ENCODE measurements at places on chromosomes 13 and 19.

DNA sequence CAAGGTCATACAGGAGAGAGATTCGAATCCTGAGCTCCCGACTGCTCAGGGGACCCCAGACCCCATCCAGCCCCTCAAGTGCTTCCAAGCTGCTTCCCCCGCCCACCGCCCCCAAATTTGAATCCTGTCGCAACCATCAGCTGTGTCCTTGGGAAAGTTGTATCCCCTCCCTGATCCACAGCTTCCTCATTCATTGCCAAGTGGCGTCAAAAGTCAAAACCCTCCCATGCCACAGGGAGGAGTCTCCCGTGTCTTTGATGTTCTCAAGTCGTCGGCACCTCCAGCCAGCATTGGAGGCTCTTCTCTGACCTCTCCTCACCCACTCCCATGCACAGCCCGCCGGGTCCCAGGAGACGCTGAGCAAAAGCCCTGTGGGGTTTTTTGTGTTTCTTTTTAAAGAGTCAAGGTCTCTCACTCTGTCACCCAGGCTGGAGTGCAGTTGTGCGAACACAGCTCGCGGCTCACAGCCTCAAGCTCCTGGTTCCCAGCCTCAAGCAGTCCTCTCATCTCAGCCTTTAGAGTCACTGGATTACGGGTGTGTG lies 2.8 kb upstream of the IFI30 start:
- DNase-seq: no peak

GRCh38 chr19:29680447-29680846 lies 15.2 kb downstream of the PLEKHF1 start:
- no peak for DNase-seq

GRCh38 chr13:52112591-52112990 lies 16.3 kb downstream of the NEK5 start:
- DNase-seq: peak; percentile 10

- DNase-seq: no peak
Measured at GRCh38 chr13:99388334-99388923, 81.2 kb upstream of the GPR183 start.

DNA sequence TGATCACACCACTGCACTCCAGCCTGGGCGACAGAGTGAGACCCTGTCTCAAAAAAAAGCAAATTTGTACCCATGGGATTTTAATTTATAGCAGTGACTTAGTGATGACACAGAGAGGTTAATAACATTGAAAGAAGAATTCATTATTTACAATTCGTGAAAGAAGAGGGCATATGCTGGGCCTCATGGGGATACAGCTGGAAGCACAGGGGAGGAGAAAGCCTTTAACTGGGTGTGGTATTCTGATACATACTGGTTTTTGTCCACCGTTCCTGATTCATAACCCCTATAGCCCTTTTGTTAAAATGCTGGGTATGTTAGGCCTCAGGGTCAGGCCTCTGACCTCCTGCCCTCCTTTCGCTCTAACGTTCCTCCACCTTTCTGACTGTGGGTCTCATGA lies 10.9 kb downstream of the ZNF264 start:
- DNase-seq: no peak

DNA sequence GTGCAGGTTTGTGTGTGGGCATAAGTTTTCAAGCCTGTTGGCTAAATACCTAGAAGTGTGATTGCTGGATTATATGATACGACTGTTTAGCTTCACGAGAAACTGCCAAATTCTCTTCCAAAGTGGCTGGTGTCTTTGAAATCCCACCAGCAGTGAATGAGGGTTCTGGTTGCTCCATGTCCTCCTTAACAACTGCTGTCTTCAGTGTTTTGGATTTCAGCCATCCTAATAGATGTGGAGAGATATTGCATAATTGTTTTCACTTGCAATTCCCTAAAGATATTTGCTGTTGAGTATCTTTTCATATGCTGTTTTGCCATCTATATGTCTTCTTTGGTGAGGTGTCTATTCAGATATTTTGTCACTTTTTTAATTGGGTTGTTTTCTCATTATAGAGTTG lies 390.5 kb downstream of the ZNF536 start:
- DNase-seq: no peak

DNA sequence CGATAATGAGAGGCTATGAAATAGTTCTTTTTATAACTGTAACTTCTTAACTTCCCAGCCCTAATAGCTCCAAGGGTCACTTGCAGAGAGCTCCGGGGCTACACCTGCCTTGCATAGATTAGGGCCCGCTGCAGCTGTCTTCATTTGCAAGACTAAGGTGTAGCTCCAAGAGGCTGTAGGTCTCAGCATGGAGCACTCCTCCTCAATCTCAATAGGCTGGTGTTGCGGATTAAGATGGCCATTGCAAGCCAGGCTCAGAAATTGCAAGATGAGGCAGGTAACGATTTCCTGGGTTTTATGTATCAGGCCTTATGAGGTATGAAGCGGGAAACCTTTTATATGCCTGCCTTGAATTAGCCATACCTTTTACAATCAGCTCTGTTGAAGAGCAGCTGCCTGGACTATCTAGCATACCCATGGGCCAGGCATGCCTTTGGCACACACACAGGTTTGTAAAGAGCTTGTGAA lies 185.7 kb downstream of the TM9SF2 start:
- no peak for DNase-seq

DNA sequence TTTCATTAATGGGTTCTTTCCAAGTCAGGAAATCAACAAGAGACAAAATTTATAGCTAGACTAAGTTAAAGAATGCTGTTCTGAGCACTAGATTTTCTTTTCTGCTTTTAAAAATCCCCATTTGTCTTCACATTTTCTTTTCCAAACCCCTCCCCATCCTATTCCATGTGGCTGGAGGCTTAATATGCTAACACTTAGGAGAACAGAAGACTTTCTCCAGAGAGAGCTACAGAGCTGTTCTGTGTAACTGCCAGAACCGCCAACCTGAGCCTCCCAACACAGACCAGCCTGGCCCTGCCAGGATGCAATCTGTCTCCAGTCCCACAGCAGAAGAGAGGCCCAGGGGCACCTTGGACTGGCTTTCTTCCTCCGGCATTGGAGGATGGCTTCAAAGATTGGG lies 264.1 kb downstream of the NDFIP2 start:
- peak; percentile 32 for DNase-seq

GRCh38 chr13:110197026-110197425 lies 109.9 kb downstream of the COL4A1 start:
- peak; percentile 98 for DNase-seq

- DNase-seq: no peak
Measured at GRCh38 chr13:113059891-113060290, 45.7 kb upstream of the F7 start.

GRCh38 chr19:35403116-35403760 lies 32.4 kb downstream of the GPR42 start:
- DNase-seq: no peak

DNA sequence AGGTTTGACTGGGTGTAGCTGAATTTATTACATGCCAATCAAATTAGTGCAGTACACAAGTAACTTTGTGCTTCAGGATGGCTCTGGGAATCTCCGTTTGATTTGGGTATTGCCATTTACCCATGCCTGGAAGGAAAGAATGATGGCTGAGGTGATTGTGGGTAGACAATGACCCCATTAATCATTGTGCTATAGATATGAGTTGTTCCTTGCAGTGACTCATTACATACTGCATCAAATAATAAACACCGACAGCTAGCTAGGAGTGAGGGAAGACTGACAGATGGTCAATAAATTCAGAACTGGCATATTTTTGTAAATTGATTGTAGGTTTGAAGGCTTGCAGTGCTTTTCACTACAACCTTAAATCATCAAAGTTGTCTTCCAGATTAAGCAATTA lies 1069.5 kb downstream of the DIAPH3 start:
- DNase-seq: peak; percentile 17

GRCh38 chr19:40304306-40304705 lies 19.2 kb upstream of the AKT2 start:
- no peak for DNase-seq

DNA sequence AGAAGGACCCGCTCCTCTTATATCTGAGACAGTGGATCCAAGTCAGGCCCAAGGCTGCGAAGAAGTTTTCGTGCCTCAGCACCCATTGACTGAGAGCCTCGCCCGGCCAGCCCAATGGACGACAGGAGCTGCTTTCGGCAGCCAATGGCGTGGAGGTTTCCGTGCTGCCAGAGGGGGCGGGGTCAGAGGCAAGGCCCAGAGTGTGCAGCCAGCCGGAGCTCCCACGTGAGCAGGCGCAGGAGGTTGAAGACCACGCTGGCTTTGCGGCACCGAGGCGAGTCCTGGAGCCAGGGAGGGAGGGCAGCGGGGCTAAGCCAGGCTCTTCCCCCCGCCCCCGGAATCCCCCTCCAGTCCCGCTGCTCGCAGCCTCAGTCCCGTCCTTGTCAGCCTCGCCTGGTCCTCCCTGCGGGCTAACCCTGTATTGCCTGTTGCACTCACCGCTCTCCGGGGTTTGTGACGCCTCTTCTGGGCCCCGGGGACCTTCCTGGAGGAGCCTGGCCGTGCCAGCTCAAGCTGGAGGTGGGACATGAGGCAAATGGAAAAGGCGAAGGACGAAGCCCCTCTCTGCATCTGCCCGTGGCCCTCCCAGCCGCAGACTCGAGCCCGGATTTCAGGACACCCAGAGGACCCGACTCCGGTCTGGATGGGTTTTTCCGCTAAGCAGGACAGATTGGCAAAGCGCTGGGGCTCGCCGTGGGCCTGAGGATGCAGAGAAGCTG lies 1.5 kb downstream of the IFNL4 start:
- no peak for DNase-seq

- peak; percentile 37 for DNase-seq
Measured at GRCh38 chr13:48750588-48751383, 97.1 kb downstream of the CYSLTR2 start.

GRCh38 chr13:111252446-111253364 lies 67.7 kb upstream of the TEX29 start:
- peak; percentile 11 for DNase-seq

GRCh38 chr19:38361633-38362075 lies 12.7 kb upstream of the PSMD8 start:
- DNase-seq: peak; percentile 60

DNA sequence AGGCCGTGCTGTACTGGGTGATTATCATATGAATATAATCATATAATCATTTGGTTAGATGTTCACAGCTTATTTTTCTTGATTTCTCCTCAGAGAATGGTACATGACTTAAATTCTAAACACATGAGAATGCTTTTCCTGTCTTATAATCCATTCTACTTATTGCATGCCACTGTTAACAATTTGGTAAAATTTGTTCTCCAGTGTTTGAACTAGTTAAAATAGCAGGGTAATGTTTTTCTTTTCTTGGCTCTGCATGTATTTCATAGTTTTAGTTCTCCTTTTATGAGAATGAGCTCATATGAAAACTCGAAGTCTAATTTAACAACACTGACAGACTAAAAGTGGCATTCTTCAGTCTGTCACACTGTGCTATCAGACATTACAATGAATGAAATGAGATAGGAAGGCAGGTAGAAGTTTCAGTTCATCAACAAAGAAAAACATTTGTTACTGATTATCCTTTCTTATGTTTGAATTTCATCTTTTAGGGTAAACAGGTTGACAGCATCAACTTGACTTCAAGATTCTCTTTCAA lies 10.2 kb downstream of the SPRYD7 start:
- no peak for DNase-seq

GRCh38 chr19:48095612-48096175 lies 14.9 kb downstream of the PLA2G4C start:
- peak; percentile 23 for DNase-seq

DNA sequence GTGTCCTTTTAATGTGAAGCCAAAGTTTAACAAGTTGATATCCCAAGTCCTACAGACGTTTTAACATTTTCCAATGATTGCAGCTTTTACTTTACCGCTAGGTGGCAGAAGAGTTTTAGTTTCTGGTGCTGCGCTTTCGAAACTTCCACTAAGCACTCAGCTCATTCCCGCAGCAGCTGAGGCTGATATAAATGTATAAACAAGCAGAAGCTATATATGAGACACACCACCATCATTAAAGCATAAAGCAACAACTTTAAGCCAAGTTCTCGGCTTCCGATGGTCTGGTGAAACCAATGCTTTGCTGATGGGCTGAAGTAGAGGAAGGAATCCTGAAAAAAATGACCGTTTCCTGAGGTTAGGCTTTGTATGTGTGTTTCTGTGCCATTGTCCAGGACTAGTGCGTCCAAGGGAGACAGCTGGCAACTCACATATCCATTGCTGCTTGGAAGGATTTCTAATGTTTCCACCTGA lies 753.9 kb downstream of the OLFM4 start:
- peak; percentile 20 for DNase-seq

DNA sequence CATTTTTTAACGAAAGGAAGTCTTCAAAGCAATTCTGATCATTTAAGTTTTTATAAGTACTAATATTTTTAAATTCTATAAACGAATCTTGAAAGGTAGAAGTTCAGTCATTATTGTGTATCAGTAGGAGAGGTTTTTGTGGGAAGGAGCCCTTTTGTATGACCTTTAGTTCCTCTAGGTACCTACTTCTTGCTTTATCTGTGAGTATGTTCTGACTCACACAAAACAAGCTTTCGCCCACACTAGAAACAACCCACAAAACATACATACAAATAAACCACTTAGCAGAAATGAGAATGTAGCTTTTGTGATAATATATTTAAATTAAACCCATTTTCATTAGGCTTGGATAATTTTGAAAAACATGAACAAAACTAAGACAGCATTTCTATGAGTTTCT lies 27.8 kb downstream of the ERCC5 start:
- peak; percentile 83 for DNase-seq

- DNase-seq: peak; percentile 60
Measured at GRCh38 chr19:42115219-42115618, 17.0 kb downstream of the POU2F2 start.

GRCh38 chr13:111948281-111948680 lies 118.7 kb upstream of the SOX1 start:
- no peak for DNase-seq

- DNase-seq: no peak
Measured at GRCh38 chr19:41525989-41526388, 50.0 kb upstream of the CEACAM21 start.

- no peak for DNase-seq
Measured at GRCh38 chr13:107376341-107377125, 808.6 kb upstream of the ARGLU1 start.

DNA sequence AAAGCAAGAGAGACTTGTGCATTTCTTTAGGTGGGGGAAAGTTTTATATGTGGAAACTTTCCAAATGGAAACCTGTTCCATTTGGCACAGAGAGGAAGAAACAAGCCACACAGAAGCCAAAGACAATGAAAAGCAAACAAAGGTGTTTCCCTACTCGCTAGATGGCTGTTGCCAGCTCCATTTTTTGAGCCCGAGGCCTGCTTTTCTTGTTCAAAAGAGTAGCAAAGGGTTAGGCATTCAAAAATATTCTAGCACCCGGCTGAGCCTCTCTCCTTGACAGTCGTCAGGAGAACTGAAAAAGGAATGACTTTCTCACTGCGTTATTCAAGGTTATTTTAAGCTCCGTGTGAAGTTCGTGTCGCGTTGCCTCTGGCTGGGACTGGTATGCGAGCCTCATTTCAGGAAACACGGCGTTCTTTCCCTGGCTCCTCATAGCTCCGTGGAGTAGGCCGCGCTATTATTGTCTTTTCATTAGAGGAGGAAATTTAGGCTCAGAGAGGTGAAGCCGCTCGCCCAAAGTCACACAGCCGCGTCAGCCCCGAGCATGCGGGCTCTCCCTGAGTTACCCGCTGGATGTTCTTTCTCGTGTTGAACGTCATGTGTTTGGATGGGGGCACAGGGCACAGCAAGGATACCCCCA lies 7.6 kb downstream of the TRPM4 start:
- DNase-seq: no peak
